SK-N-SH (cell line): ENCODE measurements at places on chromosomes 1 and 21. TPM values are rescaled to one million over a fixed set of nuclear protein-coding genes. Genes with fewer than 3 reads are reported as not detected.

OPRD1 gene
- 0.07 and 0.24 TPM in 2 replicates for polyA plus RNA-seq

CNN3 gene
- 204 and 242 TPM in 2 replicates for polyA plus RNA-seq

TCHH gene
- polyA plus RNA-seq: not detected in 2 replicates

DNASE2B gene
- 0.03 TPM in 1 of 2 replicates, not detected in the other for polyA plus RNA-seq

C4BPA gene
- not detected in 2 replicates for polyA plus RNA-seq

GOLT1A gene
- not detected in 2 replicates for polyA plus RNA-seq

C1QA gene
- polyA plus RNA-seq: not detected in 2 replicates

CDC73 gene
- 13.4 and 17.3 TPM in 2 replicates for polyA plus RNA-seq

CHI3L2 gene
- polyA plus RNA-seq: 0.92 and 0.97 TPM in 2 replicates

ZSCAN20 gene
- 2.1 TPM in 2 replicates for polyA plus RNA-seq

SPATA1 gene
- polyA plus RNA-seq: 1.2 and 1.6 TPM in 2 replicates

EFNA4 gene
- polyA plus RNA-seq: 15.9 and 17.7 TPM in 2 replicates

GRCh38 chr1:56803561-56804156, 15.5 kb downstream of the FYB2 start:
- DNase-seq: peak; percentile 34

GRCh38 chr1:84876353-84876752, 16.7 kb downstream of the LPAR3 start:
- DNase-seq: no peak

DNA sequence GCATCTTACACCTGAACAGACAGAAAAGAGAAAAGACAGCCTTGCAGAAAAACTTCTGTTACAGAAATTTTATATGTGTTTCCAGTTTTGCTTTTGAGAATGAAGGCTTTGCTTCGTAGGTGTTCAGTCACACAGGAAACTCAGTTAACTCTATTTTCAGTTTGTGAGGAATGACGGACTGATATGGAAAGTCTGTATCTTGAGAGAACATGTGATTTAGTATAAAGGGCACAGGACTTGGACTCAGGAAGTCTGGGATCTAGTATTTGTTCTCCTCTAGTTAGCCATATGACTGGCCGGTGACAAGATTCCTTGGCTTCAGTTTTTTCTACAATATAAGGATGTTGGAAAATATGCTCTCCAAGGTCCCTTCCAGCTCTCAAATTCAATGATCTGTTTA, 149.1 kb downstream of the OLFM3 start:
- DNase-seq: no peak

- DNase-seq: no peak
Observed at GRCh38 chr1:179825206-179825605, 52.4 kb downstream of the TOR1AIP2 start.

- no peak for DNase-seq
Observed at GRCh38 chr1:15249081-15249480, 2.1 kb downstream of the FHAD1 start.

GRCh38 chr1:51715369-51715768, 98.5 kb downstream of the OSBPL9 start:
- DNase-seq: no peak

DNA sequence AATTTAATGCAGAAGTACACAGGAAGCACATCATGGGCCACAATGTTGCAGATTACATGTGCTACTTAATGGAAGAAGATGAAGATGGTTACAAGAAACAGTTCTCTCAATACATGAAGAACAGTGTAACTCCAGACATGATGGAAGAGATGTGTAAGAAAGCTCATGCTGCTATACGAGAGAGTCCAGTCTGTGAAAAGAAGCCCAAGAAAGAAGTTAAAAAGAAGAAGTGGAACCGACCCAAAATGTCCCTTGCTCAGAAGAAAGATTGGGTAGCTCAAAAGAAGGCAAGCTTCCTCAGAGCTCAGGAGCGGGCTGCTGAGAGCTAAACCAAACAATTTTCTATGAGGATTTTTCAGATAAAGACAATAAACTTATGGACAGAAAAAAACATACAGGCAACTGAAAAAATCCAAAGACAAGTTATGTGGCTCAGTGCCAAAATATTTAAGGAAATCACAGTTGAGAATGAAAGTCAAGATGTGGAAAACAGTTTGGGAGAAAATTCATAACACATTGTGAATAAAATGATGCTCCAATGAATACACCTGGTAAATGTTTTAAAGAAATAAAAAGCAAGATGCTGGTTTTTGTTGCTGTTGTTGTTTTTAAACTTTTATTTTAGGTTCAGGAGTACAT, 2.8 kb upstream of the ZNF644 start:
- DNase-seq: no peak

DNA sequence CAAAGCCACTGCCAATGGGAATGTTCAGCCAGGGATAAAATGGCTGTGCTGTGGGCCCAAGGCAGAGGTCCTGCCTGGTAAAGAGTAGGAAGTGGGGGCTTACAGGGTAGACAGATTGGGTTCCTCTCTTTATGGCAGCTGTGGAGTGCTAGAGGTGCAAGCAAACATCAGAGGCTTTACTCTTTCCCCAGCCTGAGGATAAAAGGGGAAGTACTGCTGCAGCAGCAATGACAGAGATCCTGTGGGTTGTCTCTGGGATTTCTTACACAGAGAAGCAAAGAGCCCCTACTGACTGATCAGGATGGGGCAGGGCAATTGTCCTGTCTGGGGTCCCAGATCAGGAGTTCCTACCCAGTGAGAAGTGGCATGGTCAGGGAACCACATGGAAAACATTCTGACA, 54.2 kb downstream of the DRAM2 start:
- no peak for DNase-seq

DNA sequence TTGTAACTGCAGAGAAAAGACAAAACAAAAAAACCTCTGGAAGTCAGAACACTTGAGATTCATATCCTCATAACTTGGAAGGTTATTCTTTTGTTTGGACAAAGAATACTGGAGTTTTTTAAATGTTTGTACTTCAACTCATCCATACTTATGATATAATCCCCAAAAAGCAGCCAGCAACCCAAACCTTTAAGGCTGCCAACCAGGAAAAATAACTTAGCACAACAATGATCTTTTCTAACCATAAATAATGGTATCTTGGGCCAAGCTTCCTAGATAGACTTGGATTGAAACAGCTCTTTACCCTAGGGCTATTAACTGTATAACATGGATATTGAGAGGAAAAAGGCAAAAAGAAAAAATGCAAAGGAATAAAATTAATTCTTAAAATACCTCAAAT, 335.1 kb downstream of the LTN1 start:
- DNase-seq: no peak

DNA sequence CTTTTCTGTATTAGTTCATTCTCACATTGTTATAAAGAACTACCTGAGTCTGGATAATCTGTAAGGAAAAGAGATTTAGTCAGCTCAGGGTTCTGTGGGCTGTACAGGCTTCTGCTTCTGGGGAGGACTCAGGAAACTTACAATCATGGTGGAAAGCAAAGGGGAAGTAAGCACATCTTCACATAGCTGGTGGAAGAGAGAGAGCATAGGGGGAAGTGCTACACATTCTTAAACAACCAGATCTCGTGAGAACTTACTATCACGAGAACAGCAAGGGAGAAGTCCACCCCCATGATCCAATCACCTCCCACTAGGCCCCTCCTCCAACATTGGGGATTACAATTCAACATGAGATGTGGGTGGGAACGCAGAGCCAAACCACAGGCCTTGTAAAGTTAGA, 37.9 kb upstream of the AHCTF1 start:
- DNase-seq: no peak

GRCh38 chr1:75425001-75425650, 185.8 kb downstream of the SLC44A5 start:
- no peak for DNase-seq

DNA sequence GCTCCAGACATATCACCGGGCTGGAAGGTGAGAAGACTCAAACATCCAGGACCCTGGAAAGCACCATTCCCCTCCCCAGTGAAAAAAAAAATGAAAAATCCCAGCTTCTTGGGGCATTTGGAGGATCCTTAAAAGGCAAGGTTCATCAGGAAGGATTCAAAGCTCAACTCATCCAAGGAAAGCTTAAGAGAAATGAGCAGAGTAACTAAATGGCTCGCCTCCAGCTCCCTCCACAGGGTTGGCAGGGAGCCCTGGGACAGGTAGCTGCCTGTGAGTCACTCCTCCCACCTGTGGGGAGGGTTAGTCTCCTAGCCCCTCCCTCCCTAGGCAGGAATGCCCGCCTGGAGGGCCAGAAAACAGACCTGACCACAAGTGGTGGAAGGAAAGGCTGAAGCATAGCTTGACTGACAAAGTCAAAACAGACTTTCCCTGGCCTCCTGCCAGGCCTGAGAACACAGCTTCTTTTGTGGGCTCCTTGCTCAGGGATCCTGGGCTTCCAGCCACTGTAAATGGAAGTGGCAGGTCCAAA, 712 bp upstream of the LAMB3 start:
- DNase-seq: no peak

DNA sequence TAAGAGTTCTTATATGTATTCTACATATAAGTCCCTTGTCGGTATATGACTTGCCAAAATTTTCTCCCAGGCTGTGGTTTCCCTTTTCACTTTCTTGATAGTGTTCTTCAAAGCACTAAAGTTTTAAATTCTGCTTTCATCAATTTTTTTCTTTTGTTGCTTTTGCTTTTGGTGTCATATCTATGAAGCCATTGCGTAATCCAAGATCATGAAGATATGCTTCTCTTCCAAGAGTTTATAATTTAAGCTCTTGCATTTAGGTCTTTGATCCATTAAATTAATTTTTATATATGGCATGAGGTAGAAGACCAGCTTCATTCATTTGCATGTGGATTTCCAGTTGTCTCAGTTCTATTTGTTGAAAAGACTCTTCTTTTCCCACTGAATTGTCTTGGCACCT, 22.2 kb downstream of the DESI2 start:
- no peak for DNase-seq

GRCh38 chr1:101444381-101444780, 207.6 kb downstream of the S1PR1 start:
- no peak for DNase-seq

GRCh38 chr1:153945131-153945794, 1.3 kb downstream of the DENND4B start:
- DNase-seq: peak; percentile 49

GRCh38 chr1:4868521-4868920, 214.1 kb downstream of the AJAP1 start:
- no peak for DNase-seq

DNA sequence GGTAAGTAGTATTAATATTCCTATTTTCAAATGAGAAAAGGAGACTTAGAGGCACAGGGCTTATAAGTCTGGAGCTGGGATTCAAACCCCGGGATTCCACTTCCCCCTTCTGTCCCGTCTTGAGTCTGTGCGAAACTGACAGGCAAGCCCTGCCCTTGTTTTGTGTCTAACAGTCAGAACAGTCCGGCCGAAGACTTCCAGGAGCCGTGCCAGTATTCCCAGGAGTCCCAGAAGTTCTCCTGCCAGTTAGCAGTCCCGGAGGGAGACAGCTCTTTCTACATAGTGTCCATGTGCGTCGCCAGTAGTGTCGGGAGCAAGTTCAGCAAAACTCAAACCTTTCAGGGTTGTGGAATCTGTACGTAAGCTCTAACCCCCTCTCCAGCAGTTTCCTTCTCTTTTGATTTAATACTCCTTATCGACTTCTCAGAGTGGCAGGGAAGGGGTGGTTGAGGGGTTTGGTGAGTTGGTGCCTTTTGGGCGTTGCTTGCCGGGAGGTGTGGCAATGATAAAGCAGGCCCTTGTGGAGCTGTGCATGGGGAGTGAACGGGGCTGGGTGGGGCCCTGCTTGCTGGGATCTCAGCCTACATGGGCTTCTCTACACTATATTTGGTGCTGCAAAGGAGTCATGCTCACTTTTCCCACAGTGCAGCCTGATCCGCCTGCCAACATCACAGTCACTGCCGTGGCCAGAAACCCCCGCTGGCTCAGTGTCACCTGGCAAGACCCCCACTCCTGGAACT, 29.4 kb downstream of the IL6R start:
- no peak for DNase-seq

DNA sequence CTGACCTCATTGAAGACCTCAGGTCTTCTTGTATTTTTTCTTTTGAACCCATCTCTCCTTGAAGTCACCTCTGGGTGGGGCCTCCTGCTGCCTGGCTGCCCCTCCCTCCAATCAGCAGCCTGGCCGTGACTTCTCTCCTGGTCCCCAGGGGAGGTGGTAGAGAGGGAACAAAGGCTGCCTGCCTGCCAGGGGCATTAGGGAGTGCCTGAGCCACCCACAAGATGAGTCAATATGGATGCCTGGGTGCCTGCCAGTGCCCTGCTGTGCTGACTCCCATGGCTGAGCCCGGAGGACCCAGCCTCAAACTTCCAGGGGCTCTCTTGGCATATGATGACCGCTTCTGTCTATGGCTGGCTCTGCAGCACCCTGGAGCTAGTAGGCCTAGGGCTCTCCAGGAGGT, 5.3 kb upstream of the CDCP2 start:
- DNase-seq: no peak

DNA sequence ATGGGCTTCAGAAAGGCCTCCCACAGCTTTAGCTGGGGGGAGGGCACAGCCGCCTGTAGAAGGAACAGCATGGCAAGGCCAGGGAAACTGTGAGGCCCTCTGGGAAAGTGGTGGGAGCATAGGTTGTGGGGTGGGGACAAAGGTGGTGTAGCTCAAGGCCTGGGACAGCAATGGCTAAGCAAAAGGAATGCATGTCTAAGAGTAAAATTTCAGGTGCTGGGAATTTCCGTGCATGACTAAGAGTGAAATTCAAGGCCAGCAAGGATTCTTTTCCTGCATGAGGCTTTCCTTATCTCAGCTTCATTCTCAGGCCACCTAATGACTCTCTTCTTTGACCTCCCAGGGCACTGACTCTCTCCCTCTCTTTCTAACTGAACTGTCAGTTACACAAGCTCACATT, 86.5 kb upstream of the WNT4 start:
- no peak for DNase-seq

DNA sequence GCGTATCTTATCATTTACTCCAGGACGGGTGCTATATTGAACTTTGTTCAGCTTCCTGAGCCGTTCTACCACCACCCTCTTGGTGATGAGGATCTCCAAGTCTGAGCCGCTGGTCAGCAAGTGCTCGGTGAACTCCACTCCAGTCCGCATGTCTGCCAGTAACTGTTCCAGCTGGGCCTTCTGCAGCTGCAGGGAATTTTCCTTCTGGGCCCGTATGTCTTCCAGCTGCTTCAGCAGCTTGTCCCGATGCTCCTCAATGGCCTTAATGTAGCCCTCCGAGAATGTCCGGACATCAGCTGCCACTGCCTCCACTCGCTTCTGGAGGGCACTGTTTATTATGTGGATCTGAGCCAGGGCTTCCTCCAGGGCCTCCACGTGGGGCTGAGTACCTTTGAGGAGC, 3.4 kb downstream of the TRIM45 start:
- no peak for DNase-seq

- DNase-seq: no peak
Observed at GRCh38 chr1:10687782-10688408, 108.6 kb downstream of the CASZ1 start.
